ENCODE measurements at places on chromosomes 5 and 9.

- no peaks in the 10 kb centered on the region for H3K36me3 ChIP-seq
- DNase-seq = no peak
- no peaks in the 10 kb centered on the region for H3K27me3 ChIP-seq
These were observed 191.4 kb downstream of the SEMA5A start for GRCh38 chr5:9354336-9355081.

GRCh38 chr5:15124871-15125568, 253.4 kb upstream of the ANKH start:
- H3K4me1 ChIP-seq = no peaks in the 10 kb centered on the region
- H3K27ac ChIP-seq = no peak overlapping the region
- H3K36me3 ChIP-seq = no peaks in the 10 kb centered on the region

- H3K27me3 ChIP-seq = no peaks in the 10 kb centered on the region
- H3K4me1 ChIP-seq = peaks cover 15% of the 10 kb centered on the region
- H3K36me3 ChIP-seq = no peaks in the 10 kb centered on the region
- H3K4me3 ChIP-seq = no peak overlapping the region
- H3K27ac ChIP-seq = peak overlapping the region; percentile 31
These were observed 154.6 kb upstream of the CDH12 start for GRCh38 chr5:23007762-23008161.

GRCh38 chr9:113504725-113505590, 41.4 kb downstream of the RGS3 start:
- no peak overlapping the region for H3K4me3 ChIP-seq
- no peaks in the 10 kb centered on the region for H3K27me3 ChIP-seq
- no peak for DNase-seq
- peaks cover 5% of the 10 kb centered on the region for H3K4me1 ChIP-seq

- H3K27me3 ChIP-seq = no peaks in the 10 kb centered on the region
- H3K4me1 ChIP-seq = peaks cover 33% of the 10 kb centered on the region
- H3K27ac ChIP-seq = peak overlapping the region; percentile 16
- H3K4me3 ChIP-seq = no peak overlapping the region
These were observed 35.6 kb downstream of the TNFSF8 start for GRCh38 chr9:114894609-114895433.

DNA sequence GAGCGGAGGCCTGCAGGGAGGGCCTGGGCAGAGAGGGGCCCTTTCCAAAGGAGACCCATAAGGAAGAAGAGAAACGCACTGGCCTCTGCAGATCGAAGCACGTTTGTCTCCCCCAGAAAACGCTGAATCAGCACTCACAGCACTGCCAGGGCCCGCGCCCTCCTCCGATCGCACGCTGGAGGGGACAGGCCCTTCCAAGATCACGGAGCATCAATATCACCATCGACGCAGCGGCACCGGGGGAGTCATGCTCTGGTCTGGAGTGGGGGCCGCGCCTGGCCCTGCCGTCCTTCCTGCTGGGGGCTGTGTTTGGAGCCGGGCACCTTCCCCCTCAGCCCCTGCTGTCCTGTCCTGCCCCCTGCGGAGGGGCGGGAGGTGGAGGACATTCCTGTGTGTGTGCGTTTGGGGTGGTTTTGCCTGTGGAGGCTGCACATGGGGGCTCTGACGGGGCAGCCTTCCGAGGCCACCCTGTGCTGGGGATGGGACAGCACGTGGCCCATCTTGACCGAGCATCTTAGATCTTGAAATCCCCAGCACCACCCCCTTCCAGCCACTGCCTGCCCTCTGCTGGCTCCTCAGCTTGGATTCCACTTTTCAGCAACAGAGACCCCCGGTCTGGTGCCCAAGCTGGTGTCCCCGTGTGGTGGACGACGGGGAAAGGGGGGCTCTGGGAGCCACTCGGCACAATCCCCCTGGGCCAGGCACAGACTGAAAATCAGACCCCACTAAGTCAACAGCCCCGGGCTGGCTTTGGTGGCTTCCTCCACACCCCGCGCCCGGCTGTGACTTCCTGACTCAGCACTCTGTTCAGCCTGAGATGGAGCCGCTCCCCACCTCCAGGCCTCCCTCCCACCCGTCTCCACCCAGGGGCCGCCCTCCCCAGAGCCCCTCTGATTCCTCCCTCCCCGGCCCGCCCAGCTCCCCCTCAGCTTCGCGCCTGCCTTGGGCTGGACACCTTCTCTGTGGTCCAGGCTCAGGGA, 8.3 kb downstream of the TMEM250 start:
- peaks cover 23% of the 10 kb centered on the region for H3K36me3 ChIP-seq
- DNase-seq = no peak
- H3K4me3 ChIP-seq = peak overlapping the region; percentile 67
- H3K27ac ChIP-seq = no peak overlapping the region

DNA sequence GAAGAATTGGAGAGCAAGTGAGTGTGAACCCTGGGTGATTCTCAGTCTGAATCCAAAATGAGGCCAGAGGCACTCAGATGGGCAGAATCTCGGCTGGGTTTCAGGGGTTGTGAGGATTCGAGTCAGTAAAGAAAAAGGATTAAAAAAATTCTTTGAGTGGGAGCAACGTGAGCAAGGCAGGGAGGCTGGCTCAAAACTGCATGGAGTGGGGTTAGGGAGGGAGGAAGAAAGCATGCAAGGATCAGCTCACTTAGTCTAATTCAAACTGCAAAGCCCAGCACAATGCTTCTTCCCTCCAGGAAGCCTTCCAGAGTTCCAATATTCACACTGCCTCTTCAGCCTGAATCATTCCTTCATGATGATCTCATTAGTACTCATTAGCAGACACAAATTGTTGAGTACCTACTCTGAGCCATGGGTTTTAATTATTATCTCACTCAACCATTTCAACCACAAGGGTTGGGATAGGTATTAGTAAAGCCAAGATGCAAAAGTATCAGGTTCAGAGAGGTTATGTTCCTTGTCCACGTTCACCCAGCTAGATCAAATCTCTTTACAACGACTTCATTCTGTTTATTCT, 95.8 kb downstream of the BRINP1 start:
- H3K27me3 ChIP-seq = no peaks in the 10 kb centered on the region
- H3K36me3 ChIP-seq = no peaks in the 10 kb centered on the region
- H3K4me1 ChIP-seq = no peaks in the 10 kb centered on the region
- H3K27ac ChIP-seq = no peak overlapping the region
- H3K4me3 ChIP-seq = no peak overlapping the region

- H3K27ac ChIP-seq = no peak overlapping the region
- no peaks in the 10 kb centered on the region for H3K4me1 ChIP-seq
- no peak overlapping the region for H3K4me3 ChIP-seq
- no peaks in the 10 kb centered on the region for H3K27me3 ChIP-seq
These were observed 114.1 kb downstream of the FRMD3 start for GRCh38 chr9:83423815-83424707.
